ENCODE measurements at places on chromosomes 13 and 19.

- DNase-seq: no peak
Measured at GRCh38 chr19:50818859-50819472, 4.6 kb downstream of the KLK1 start.

- no peak for DNase-seq
Measured at GRCh38 chr13:94864474-94864873, 152.1 kb upstream of the SOX21 start.

DNA sequence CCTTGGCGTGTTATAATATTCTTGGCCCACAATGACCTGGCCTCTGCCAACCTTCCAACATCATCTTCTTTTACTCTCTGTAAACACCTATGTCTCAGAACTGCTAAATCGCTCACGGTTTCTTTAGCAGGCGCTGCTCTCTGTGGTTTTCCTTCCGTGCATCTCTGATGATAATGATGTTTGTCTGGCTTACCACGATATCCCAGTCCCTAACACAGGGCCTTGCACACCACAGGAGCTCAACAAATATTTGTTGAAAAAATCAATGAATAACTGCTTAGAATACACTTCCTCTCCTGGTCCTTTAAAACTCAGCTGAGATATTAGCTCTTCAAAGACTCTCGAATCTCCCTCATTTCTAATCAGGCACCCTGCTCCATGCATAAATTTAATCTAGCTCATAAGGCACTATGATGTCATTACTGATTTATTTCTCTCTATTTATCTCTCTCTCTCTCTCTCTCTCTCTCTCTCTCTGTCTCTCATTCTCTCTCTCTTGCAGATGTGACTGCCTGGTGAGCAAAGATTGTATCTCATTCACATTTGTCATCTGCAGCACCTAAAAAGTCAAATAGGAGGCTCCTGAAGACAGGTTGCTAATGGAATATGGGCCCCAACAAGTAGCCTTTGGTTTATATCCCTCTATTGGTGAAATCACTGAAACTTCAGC, 206.4 kb downstream of the NHLRC3 start:
- DNase-seq: no peak

- no peak for DNase-seq
Measured at GRCh38 chr19:51029718-51030117, 3.3 kb upstream of the KLK11 start.

GRCh38 chr13:78241278-78241919, 322.8 kb upstream of the EDNRB start:
- DNase-seq: peak; percentile 22

- no peak for DNase-seq
Measured at GRCh38 chr19:15200553-15201364, at the start of gene NOTCH3. NOTCH3 (minus strand) TSS chr19:15200995; CDS start chr19:15200905, 90 bp downstream.

GRCh38 chr19:48175578-48175977, 5.1 kb downstream of the ZSWIM9 start:
- DNase-seq: no peak

DNA sequence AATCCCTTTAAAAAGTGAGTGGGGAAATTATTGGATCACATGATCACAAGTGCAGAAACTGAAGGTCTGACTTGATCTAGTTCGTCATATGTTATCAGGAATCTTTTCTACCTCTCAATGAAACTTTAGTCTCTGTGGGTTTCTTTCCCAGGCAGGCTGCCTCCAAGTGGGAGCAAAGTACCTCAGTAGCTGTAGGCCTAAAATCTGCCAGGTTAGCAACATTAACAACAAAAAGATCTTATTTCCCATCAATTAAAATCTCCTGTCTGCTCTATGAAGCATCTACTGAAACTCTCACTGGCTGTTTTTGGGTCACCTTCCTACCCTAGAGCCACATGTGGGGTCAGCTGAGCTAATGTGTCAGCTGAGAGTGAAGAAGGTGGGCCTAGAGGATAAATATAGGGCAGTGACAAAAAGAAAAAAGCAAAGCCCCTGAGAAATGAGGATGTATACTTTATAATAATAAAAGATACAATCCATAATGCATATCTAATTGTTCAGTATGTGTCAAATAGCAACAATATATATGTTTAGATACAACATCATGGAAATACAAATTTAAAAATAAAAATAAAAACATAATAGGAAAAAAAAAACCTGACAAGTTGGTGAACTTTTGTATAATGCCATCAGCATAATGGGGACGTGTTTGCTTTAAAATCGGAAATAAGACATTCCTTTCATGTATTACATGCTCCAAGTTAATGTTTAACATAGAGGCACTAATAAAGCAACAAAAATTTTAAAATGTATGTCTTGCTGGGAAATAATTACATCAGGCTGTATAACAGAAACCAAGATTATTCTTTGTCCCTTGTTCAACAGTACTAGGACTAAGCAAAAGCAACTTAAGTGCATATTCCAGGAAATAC, 141.1 kb downstream of the GPC5 start:
- no peak for DNase-seq
